Stimulated activated CD8-positive, alpha-beta memory T cell treated with anti-CD3 and anti-CD28 coated beads, Interleukin-15, amount 100 ng/mL, for 4 hours (primary cell): ENCODE measurements at places on chromosomes 6 and 20.
A peak's percentile ranks its signal among the peaks of the same experiment; 100 is the strongest.

DNA sequence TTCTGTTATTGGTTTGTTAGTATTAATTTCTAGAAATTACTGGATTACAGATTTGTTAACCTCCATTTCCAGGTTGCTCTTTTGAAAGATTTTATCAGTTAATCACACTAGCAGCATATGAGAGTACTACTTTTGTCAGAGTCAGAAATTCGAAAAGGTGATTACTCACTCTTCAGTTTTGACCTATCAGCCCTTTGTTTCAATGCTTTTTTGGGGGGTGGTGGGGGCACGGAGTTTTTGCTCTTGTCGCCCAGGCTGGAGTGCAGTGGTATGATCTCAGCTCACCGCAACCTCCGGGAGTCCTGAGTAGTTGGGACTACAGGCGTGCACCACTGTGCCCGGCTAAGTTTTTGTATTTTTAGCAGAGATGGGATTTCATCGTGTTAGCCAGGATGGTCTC lies 149.2 kb downstream of the JARID2 start:
- no peak for DNase-seq

- DNase-seq = no peak
Measured at GRCh38 chr6:355373-356208, 36.0 kb upstream of the IRF4 start.

GRCh38 chr6:50655848-50656453 lies 57.4 kb upstream of the TFAP2D start:
- no peak for DNase-seq

- no peak for DNase-seq
Measured at GRCh38 chr6:19137505-19137904, 699.7 kb upstream of the ID4 start.

DNA sequence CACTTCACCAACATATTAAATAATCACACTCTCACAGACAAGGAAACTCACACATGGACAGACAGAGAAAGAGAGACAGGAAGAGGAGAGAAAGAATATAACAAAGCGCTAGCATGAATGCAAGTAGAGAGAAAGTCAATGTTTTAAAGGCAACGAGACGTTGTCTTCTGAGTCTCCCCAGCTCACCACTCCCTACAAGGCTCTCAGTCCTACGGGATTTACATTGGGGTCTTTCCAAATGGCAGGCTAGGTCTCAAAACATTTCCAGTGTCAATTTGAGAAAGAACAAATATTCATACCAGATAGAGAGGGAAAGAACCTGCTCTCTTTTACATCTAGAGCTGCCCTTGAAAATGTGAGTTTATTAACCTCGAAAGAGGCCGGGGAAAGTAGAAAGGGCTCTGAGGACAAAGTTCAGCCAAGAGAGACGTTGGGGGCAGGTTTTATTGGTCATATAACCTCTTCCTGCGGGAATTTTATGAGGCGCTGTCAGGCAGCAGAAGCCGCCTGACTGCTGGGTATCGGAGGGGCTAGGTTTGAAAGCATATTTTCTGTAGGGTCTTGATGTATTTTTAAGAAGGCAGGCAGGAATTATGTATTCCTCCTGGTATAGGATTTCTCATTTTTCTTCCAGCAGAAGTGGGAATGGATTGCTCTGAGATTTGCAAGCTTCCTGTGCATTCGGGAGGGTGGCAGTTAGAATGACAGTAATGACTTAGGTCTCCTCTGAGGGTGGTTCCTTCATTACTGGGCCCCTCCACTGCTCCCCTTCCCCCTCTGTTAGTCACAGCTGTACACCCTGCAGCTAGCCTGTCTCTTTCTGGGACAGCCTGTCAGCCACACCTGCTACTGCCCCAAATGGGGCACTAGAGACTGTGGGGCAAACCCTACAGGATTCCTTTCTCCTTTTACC lies 34.4 kb upstream of the KIF16B start:
- no peak for DNase-seq

- DNase-seq = no peak
Measured at GRCh38 chr6:31538805-31539400, 2.9 kb downstream of the DDX39B start.

GRCh38 chr6:169382735-169383134 lies 129.1 kb upstream of the THBS2 start:
- DNase-seq = no peak

GRCh38 chr20:15921930-15922329 lies 651.3 kb downstream of the KIF16B start:
- DNase-seq = no peak

DNA sequence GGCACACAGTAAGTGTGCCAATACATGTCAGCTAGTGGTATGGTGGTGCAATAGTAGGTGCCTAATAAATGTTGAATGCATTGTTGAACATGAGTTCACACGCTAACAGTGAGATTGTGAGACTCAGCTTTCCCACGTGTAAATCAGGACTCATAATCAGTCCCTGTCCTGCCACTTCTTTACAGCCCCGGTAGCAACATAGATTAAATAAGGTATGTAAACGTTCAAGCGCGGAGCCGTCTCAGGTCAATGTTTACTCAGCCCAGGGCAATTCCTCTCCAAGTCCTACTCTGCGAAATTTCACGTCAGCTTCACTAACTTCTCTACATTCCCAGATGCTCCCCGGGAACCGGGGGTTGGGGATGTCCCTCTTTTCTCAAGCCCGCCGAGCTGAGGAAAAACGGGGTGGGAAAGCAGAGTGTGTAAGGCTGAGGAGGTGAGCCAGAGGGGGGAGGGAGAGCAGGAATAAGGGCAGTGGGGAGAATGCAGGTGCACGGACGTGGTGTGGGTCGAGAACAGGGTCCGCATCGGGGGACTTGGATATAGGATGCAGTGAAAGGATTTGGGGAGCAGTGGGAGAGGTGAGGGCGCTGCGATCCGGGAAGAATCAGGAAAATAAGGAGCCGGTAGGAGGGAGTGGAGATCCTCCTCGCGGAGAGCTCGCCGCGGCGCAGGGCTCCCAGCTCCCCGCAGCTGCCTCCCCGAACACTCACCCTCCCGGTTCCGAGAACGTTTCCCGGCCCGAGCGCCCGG lies 544 bp upstream of the TP53INP2 start:
- peak; percentile 6 for DNase-seq

- no peak for DNase-seq
Measured at GRCh38 chr20:12788632-12789299, 220.0 kb upstream of the SPTLC3 start.

- DNase-seq = no peak
Measured at GRCh38 chr6:16705081-16705993, 55.9 kb downstream of the ATXN1 start.

GRCh38 chr20:35893942-35894341 lies 60.4 kb downstream of the SCAND1 start:
- no peak for DNase-seq

DNA sequence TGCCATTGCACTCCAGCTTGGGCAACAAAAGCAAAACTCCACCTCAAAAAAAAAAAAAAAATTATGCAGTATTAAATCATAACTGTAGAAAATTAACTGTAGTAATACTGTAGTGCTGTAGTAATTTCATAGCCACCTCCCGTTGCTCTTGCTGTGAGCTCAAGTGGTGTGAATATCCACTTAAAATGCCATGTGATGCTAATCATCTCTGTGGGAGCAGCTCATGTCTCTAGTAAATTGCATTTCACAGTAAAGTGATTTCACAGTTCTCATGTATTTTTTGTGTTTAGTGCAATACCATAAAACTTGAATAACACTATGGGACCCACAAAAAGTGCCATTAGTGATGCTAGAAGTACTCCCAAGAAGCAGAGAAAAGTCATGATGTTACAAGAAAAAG lies 14.4 kb upstream of the FAM217A start:
- no peak for DNase-seq

- DNase-seq = no peak
Measured at GRCh38 chr6:93567164-93567563, 147.8 kb upstream of the EPHA7 start.

- no peak for DNase-seq
Measured at GRCh38 chr6:105257340-105257739, 77.5 kb upstream of the POPDC3 start.

GRCh38 chr6:27752038-27752885 lies 159.9 kb downstream of the OR2B2 start:
- DNase-seq = no peak

DNA sequence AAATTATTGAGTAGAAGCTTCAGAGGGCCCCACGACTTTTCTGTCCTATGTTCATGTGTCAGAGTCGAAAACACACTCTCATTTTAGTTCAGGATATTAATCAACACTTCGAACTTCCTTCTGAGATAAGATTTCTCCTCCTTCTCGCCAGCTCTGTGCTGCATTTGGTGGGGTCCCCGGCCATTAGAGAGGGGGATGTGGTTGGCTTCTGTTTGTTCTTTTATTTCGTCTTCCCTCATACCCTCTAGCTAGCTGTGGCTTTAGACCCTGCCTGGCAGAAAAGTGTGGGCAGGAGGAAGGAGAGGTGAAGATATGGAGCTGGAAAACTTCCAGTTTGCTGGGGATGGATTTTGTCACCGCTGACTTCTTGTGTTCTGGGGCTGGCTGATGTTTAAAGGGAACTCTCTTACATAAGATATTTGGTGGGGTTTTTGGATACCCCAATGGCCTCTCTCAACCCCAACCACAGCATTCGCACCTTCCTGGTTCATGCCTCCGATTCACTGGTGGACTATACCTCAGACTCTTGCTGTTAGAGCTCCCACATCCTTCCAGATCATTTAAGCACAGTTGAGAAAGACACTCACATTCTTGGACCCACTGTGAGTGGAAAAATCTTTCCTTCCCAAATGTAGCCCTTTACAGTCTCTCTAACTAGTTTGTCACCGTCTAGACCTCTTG lies 30.7 kb upstream of the TMX4 start:
- no peak for DNase-seq

DNA sequence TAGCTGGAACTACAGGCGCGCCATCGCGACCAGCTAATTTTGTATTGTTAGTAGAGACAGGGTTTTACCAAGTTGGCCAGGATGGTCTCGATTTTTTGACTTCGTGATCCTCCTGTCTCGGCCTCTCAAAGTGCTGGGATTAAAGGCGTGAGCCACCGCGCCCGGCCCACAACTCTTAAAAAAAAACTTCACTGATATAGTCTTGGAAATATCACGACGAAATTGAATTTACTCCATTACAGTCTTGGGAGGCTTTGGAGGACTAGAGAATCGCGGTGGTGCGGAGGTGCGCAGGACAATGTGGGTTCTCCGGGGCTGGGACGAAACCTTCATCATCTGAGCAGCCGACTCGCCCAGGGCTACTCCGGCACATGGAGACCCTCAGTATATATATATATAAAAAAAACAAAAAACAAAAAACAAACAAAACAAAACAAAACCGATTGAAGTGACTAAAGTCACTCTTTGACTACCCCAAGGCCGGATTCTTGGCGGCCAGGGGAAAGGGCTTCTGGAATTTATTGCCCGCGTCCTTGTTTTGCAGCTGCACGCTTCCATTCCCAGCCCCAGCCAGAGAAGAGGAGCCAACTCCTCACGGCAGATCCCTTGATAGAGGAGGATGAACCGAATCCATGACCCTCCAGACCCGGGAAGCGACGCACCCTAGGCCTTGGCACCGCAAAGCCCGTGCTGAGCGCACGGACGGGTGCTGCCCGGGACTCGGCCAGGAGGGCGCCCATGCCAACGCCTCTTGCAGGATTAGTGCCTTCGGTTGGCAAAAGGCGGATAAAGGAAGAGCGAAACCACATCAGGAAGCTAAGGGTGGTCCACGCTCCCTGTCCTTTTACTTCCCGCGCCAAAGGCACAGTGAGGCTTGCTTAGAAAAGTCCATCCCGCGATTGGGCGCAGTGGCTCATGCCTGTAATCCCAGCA lies 1.7 kb upstream of the GCM2 start:
- DNase-seq = no peak

DNA sequence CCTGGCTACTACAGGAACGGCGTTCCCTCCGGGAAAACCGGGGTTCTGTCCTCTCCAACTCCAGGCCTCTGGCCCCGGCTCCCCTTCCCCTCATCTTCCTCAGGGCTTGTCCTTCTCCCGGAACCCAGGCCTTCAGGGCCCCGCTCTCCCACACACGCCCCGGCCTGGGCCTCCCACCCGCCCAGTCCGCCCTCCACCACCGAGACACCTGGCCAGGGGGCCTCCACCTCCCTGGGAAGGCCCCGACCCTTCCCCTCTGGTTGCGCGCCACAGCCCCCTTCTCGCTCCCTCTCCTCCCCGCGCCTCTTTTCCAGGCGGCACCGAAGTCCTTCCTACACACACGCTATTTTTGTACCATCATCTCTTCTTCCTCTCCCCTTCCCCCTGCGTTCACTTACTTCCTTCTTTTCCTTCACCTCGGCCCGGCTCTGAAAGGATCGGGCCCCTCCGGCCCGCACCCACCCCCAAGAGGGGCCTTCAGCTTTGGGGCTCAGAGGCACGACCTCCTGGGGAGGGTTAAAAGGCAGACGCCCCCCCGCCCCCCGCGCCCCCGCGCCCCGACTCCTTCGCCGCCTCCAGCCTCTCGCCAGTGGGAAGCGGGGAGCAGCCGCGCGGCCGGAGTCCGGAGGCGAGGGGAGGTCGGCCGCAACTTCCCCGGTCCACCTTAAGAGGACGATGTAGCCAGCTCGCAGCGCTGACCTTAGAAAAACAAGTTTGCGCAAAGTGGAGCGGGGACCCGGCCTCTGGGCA lies 1.3 kb upstream of the SIRPA start:
- no peak for DNase-seq

DNA sequence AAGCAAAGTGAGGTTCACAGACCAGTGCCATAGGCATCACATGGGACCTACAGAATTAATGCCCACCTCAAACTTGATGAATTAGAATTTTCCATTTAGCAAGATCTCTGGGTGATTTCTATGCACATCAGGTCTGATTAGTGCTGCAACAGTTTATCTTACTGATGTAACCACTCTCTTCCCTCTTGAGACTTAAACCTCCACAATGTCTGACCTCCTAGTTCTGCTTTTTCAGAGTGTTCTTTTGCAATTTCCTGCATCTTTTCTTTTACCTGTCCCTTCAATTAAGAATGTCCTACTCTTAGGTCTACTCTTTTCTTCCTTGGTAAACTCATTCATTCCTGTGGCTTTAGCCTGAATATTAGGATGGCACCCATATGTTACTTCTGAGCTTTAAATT lies 615.3 kb downstream of the TFAP2A start:
- no peak for DNase-seq
